CD4-positive, alpha-beta T cell treated with Interleukin-15 for 4 hours (primary cell): ENCODE measurements at places on chromosomes 1 and 21.

DNA sequence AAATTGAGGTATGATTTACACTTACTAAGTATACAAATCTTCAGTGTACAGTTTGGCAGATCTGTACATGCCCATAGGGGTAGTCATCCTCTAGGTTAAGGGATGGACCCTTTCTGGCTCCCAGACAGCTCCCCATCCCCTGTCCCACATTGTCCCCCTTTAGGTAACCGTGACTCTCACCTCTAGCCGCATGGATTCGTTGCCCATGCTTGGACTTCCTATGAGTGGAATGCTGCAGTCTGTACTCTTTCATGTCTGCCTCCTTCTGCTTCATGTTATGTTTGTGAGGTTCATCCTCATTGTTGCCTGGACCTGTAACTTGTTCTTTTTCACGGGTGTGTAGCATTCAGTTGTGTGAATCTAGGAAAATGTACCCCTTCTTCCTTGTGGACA lies 20.3 kb downstream of the SLC37A1 start:
- no peak for DNase-seq

DNA sequence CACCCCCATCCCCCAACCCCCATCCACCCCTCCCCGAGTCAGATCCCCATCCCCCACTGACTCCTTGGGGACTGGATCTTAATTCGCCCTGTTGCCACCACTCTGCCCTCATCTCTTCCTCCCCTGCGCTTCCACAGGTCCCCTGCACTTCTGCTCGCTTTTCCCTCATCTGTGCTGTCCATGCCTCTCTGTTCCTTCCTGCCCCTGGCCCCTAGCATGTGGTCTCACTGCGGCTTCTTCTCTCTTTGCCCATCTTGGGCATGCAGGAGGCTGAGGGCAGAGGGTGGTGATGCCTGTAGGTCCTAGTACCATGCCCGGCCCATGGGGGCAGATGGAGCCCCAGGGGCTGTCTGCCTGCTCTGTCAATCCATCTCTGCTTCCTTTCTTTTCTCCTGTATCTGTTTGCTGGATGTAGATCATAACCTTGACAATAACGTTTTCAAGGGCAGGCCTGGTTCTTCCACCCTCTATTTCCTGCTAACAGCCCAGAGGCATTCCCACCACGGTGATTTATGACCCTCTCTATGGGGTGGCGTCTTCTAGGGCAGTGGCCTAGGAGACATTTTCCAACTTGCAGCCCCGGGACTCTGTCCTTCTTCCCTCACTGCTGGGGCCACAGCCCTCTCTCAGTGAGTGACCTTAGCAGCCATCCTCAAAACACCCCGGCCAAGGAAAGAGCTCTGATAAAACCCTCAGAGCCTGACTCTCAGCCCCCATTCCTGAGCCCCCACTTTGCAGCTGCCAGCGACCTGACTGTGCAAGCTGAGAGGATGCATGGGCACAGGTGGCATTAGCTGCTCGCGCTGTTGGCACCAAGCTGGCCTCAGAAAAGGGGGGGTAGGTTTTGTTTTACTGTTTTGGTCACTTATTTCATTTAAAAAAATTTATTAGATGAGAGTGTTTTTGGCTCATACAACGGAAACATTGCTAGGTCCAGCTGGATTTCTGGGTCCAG lies 33.9 kb downstream of the TMEM51 start:
- no peak for DNase-seq

DNA sequence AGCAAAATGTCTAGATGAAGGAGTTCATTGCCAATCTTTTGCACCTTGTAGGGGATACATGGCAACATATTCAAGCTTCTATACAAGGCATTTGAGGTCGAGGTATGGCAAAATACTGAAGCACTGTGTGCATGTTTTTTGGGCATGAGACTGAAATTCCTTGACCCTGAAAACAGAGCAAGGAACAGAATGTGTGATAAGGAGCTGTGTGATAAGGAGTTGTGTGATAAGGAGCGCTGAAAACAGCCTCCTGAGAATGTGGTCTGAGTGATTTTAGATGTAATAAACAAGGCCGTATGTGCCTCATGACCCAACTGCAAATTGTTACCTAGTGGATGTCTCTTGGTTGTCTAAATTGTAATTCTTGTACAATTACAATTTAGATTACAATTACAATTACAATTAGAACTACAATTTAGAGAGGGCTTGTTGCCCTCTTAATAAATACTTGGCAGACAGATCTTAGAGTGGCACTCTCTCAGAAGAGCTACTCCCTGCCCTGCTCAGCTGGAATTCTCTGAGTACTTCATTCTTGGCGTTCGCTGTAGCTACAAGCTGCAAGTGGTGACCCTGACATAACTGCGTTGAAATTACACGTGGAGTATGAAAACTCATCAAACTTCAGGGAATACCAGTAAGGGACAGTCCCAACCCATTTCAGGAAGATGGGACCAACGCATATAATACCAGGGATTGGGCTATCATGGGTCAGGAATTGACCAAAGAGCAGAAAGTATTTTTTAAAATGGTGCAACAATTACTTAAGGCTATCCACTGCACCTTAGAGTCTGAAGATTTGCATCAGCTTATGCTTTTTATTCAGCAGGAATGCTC lies 20.0 kb upstream of the ITLN1 start:
- DNase-seq, result no peak

DNA sequence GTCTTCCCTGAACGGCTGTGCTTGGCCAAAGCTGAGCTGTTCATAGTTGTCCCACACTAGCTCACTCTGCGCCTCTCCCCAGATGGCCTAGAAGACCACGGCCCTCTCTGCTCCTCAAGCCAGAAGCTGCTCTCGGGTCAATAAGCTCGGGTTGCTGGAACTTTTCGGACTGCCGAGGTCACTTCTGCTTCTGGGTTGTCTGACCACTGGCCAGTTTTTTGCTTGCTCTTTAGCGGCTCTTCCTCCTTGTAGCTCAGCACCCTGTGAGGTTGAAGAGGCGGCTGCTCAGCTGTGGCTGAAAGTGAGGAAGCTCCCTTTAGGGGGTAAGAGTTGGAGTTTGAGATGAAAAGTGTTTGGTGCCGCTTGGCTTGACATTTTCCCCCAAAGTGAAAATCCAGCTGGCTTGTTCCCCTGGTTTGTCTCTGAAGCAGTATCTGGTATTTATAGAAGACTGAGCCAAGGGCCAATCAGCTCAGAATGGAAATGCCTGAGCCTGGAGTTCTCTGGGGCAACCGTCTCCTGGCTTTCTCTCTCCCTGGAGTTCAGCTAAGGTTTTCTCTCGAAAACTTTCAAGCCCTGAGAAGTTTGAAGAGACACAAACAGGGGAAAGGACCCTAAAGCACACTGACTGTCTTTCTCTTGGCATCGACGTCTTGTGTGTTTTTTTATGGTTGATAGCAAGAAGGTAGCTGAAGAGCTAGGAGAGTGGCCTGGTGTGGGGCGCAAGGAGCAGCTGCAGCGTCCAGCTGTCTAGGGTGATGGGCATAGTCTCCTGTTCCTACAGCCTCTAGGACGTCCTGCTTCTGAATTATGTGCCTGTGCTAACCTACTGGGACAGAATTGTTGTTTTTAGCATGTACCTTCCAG lies 72.0 kb downstream of the SYT6 start:
- DNase-seq, result no peak

- DNase-seq, result no peak
Measured at GRCh38 chr1:4529446-4530165, 124.8 kb upstream of the AJAP1 start.

DNA sequence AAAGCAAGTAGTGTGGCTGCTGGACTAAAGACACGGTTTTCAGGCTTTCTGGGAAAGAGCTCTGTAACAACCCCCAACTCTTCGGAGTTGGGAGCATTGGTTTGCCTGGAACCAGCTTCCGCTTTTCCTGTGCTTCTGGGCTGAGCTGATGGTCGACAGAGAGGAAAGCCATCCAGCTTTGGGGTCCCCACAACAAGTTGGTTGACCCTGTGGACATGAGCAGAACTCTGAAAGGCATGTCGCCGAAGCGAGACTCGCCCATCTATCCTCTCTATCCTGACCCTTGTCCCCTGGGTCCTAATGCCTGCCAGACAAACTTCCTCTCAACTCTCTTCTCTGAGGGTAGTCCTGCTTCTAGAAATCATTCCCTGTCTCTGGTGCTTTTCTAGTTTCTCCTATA lies 31.9 kb upstream of the FCGR2A start:
- no peak for DNase-seq

DNA sequence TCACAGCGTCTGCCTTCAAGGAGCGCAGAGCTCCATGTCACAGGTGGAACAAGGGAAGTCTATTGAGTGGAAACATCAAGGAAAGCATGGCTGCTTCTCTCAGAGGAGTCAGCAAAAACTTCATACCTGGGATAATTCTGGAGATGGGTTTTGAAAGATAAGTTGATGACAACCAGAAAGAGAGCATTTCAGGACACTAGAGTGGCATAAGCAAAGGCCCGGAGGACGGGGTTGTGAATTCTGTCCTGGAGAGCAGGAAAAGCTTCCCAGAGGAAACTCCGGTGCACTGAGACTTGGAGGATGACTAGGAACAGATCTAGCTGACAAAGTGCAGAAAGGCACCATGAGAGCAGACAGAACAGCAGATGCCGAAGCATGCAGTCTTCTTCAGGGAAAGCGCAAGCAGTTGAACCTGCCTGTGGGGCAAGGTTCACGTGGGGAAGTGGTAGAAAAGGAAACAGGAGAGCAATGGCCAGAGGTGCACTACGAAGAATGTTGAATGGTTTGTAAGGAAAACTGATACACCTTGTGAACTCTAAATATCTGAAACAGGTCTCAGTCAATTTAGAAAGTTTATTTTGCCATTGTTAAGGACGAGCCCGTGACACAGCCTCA lies 222.9 kb downstream of the PLPP3 start:
- no peak for DNase-seq

DNA sequence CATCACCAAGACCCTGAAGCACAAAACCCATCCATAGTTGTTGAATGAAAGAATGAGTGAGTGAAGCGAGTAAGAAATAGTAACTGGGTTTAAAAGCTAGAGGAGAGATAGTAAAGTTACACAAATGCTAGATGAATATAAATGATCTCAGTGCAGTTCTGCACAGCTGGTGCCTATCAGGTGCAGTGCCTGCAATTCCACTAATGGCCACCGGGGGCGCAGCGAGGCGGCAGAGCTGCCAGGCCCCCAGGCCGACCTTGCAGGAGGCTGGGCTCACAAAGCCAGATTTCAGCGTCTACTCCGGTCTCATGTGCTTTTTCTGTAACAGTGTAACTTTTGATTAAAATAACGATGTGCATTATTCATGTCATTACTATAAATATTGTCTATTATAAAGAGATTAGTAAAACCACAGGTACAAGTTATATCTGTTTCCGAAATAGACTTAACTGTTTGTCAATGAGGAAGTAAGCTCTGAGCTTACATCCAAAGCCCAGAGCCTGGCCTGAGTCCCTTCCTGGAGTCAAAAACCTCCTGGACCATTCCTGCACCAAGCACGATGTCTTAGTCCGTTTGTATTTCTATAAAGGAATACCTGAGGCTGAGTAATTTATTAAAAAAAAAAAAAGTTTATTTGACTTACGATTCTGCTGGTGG lies 477.6 kb downstream of the NPHP4 start:
- peak; percentile 62 for DNase-seq

- DNase-seq, result no peak
Measured at GRCh38 chr1:54575605-54576290, 27.7 kb downstream of the ACOT11 start.

DNA sequence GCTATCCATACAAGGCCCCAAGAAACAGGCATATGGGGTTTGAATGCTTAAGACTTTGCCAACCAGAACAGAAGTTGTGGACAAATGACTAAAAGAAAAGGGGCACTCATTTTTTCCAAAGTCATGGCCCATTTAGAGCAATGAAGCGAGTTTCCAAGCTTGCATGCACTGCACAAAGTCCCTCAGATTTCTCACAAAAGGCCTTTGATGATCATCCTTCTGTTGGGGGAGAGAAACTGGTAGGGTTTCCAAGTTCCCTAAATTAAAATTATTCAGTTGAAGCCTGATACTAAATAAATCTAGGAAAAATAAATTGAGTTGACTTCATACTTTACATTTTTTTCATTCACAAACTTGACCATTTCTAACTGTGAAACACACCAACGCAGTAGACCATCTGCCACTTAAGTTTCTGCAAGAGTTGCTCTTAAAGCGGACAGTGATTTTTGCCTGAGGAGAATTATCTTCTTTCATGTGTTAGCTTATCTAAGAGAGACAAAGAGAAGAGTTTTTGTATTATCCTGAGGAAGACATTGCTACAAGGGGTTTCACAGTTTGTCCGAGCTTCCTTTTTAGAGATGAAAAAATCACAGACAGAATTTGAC lies 139.2 kb downstream of the SEC16B start:
- DNase-seq, result no peak

DNA sequence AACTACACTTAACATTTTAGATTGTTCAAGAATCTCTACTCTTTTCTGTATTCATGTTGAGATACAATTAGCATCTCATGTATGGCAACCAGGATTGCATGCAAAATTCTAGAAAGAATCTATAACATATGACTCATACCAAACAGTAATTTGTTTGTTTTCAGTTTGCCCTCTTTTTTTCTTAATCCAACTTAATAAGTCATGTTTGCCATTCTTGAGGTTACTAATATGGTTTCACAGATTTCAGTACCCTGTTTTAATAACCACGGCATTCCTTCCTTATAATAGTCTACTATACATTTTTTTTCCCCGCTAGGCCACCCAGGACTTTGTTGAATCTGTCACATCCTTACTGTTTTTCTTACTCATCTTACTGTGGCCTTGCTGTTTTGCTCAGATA lies 140.8 kb downstream of the FMN2 start:
- no peak for DNase-seq

GRCh38 chr1:229941831-229942230 lies 125.2 kb upstream of the GALNT2 start:
- DNase-seq, result no peak

GRCh38 chr1:51341876-51342496 lies 11.6 kb upstream of the TTC39A start:
- DNase-seq, result no peak

GRCh38 chr1:61226791-61227567 lies 144.6 kb downstream of the NFIA start:
- no peak for DNase-seq

- no peak for DNase-seq
Measured at GRCh38 chr1:33122483-33123178, 41.7 kb downstream of the AZIN2 start.

DNA sequence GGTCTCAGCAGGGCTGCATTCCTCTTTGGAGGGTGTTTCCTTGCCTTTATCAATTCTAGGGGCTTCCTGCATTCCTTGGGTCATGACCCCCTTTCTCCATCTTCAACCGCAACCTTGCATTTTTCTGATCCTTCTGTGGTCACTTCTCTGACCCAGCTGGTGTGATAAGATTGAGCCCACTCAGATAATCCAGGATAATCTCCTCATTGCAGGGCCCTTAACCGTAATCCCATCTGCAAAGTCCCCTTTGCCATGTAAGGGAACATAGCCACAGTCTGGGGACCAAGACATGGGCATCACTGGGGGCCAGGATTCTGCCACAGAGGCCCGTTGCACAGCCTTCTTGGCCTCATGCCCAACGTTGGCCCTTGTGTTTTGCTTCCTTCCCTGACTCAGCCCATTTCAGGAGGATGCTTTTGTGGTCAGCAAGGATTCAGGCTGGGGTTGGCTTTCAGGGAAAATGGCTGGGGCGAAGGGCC lies 35.0 kb upstream of the IL19 start:
- DNase-seq, result no peak

GRCh38 chr1:177948336-177948972 lies 21.4 kb downstream of the SEC16B start:
- DNase-seq, result peak; percentile 4

GRCh38 chr1:156599811-156600210 lies 1.5 kb downstream of the GPATCH4 start:
- DNase-seq, result no peak
